ENCODE measurements at places on chromosomes 12 and 14.

GRCh38 chr14:102424520-102424919, 61.8 kb downstream of the TECPR2 start:
- no peak for DNase-seq

GRCh38 chr14:60002819-60003492, 83.0 kb downstream of the LRRC9 start:
- no peak for DNase-seq

- no peak for DNase-seq
These were observed 6.3 kb downstream of the ASCL1 start for GRCh38 chr12:102963796-102964195.

DNA sequence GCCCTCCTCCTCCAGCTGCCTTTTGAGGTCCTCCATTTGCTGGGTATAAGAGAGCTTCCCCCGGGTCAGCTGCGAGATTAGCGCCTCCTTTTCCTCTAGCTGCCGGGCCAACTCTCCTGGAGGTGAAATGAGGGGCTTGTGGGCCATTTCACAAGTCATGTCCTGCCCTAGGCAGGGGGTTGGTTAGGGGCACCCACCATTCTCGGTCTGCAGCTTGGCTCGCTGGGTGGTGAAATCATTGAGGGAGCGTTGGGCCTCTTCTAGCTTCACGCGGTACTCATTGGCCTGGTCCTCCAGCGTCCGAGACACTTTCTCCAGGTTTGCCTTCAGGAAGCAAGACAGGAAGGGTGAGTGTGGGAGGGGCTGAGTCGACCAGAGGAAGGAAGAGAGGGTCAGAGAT, 12.6 kb downstream of the CMTM5 start:
- no peak for DNase-seq

GRCh38 chr14:84209031-84209430, 1320.9 kb upstream of the FLRT2 start:
- DNase-seq: no peak

GRCh38 chr12:124053851-124054250, 80.8 kb downstream of the ZNF664 start:
- no peak for DNase-seq

DNA sequence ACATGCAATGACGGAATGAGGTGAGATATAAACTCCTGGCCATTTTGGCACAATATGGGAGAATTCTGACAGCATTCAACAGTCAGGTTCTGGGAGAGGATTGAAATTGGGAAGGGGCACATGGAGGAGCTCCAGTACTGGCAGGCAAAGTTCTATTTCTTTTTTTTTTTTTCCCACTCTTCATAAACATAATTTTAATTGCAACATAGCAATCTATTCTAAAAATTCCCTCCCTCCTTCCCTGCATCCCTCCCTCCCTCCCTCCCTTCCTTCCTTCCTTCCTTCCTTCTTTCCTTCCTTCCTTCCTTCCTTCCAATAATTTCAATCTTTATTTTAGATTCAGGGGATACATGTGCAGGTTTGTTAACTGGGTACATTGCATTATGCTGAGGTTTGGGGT, 93.2 kb downstream of the PTCSC3 start:
- DNase-seq: no peak

DNA sequence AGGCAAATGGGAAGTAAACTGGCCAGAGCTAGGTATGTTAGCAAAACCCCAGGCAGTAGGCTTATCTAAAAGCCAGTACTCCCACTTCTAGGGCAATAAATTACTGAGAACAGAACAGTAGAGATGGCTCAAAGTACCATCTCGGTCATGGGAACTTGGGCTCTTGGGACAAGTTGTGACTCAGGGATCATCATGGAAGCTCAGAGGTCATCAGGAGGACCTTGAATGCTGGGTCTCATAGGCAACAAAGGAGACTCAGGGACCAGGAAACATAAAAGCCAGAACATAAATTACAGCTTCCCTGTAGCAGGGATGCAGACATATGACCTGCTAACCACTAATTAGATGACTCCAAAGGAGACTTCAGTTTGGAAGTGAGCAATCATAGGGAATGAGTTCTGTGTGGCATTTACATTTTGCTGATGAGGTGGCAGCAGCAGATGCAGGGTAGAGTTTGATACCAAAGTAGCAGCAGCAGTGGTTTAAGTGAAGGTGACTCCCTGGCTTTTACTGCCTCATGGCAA, 97.6 kb upstream of the SCAF11 start:
- DNase-seq: no peak

GRCh38 chr14:28769276-28769880, 2.8 kb downstream of the FOXG1 start:
- no peak for DNase-seq

DNA sequence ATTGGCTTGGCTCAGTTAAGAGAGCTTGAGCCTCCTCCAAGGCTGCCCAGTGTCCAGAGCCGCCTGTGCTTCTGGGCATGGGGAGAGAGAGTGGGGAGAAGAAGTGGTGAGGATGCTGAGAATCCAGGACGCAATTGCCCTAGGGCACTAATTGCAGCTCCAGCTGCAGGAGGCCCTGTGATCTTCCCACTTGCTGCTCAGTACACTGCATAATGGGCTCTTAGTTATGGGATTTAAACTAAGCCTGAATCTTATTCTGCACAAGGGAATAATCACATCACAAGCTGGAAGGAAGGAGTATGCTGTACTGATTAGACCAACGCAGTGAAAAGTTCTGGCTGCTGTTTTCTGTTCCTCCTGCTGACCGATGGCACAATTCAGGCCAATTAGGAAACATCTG, 101.0 kb upstream of the PRMT8 start:
- DNase-seq: no peak

DNA sequence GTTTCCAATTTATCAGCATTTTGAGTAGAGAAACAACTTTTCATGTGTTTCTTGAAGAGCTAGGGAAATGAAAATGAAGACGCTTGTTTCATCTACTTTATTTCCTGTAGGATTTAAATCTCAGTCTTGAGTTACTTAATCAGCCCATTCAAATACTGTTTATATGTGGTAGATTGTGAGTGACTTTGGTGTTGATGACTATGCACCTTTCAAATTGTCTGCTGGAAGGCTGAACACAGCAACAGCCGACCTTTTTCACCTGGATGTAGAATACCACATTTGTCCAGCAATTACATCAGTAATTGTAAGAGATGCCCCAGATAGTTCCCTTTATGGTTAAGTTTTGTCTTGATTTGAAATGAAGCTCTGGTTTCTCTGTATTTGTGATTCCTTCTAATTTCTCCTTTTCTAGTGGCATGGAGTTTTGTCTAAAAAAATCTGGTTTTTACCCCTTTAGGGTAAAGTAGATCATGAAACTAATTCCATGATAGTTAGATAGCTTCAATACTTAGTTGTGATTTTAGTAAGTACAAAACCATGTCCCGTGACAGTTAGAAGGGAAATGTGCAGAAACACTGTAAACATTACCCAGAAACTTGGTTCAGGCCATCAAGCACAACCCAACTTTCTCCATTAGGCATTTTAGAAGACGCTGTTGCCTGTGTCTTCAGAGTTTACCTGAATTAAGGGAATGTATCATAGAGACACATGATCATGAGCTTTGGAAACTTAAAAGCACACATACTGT, 165.0 kb downstream of the SRGAP1 start:
- DNase-seq: no peak

GRCh38 chr12:103840876-103841689, at the start of gene NT5DC3:
NT5DC3 (minus strand) TSS chr12:103841234; CDS start chr12:103841156, 78 bp downstream.
- peak; percentile 71 for DNase-seq

- no peak for DNase-seq
These were observed 201.7 kb upstream of the DCN start for GRCh38 chr12:91384366-91384765.

DNA sequence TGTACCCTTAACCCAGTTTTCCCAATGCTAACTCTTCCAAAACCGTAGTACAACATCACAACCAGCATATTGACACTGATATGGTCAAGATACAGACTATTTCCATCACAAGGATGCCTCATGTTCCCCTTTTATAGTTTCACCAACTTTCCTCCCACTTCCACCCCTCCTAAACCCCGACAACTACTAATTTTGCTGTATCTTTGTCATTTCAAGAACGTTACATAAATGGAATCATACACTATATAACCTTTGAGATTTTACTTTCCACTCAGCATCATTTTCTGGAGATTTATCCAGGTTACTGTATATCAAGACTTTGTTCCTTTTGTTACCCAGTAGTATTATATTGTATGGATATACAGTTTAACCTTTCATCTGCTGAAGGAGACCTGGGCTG, 88.9 kb downstream of the MED13L start:
- no peak for DNase-seq

DNA sequence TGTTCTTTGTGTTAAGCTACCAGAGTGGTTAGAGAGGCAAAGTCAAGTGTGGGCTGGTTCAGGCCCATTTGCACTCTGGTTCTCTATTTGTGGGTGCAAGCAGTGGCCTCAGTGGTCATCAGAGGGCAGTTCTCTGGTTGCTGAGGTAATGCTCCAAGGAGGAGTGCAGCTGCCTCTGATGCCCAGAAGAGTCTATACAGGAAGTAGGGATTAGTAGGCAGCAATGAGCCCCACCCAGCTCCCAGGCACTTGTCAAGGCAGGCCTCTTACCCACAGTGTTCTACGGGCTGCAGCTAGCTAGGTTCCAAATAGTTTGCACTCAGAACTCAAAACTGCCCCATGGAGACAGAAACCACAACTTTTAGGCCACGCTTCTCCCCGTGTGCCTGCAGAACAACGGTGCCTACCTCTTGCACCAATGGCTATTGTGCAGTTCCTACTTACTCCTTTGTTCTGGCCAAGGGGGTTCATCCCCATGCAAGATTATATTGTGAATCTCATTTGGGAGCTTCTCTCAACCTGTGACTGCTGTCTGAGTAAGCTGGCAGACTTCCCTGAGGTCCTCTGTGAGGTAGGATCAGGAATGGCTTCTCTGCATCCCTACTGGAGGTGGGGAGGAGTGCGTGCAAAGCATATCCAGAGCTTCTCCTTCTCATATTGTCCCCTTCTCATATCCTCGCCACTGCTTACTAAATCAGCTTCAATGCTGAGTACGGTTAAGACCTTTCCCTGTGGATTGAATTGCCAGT, 410.3 kb upstream of the LMO3 start:
- DNase-seq: no peak

DNA sequence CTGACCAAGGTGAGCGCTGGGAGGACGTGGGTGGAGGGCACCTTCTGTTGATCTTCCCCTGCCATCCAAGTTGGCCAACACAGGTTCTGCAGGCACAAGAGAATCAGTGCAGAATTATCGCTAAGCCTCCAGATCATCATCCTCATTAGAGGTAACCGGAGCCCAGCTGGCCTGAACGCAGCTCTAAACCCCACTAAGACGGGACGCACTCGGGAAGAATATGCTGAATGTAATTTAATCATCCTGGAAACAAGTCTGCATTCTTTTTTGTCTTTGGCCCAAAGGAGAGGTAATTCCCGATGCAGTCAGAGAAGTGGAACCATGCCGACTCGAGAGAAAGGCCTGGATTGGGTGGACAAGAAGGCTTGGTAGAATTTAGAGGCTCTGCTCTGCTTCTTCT, 111.0 kb upstream of the GSC start:
- DNase-seq: no peak

GRCh38 chr12:4003576-4003975, 130.4 kb upstream of the PARP11 start:
- DNase-seq: no peak

GRCh38 chr12:27900920-27901879, 71.3 kb downstream of the PTHLH start:
- no peak for DNase-seq

GRCh38 chr14:64464651-64465050, 648 bp upstream of the AKAP5 start:
- no peak for DNase-seq

DNA sequence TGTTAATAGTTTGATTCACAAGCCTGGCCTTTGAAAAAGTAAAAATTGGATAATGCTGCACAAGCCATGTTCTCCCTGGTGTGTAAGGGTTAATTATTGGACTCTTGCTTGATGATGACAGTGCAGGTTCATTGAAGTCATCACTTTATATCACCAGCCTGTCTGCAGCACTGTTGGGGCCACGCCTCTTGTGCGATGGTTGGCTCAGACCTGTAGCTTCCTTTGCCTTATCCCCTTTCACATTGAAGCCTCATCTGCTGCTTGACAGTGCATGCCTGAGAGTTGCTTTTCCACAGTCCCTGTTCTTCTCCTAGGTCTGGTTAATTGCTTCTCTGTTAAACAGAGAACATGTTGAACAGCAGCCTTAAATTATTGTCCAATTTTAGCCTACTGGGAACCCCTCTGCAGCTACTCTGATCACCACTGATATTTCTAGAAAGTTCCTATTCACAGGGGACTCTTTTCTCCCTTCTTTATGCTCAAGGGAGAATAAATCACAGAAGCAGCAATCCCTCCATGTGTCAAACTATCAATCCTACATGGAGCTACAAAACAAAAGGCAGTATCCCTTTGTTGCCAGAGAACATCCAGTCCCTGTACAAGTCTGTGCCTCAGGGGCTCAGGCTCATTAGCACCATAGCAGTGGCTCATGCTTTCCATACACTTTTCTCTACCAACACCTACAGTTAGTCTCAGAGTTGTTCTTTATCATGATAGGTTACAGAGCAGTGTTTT, 322.1 kb downstream of the RGS6 start:
- DNase-seq: no peak

GRCh38 chr14:34632411-34632978, 2.5 kb upstream of the SNX6 start:
- DNase-seq: no peak

DNA sequence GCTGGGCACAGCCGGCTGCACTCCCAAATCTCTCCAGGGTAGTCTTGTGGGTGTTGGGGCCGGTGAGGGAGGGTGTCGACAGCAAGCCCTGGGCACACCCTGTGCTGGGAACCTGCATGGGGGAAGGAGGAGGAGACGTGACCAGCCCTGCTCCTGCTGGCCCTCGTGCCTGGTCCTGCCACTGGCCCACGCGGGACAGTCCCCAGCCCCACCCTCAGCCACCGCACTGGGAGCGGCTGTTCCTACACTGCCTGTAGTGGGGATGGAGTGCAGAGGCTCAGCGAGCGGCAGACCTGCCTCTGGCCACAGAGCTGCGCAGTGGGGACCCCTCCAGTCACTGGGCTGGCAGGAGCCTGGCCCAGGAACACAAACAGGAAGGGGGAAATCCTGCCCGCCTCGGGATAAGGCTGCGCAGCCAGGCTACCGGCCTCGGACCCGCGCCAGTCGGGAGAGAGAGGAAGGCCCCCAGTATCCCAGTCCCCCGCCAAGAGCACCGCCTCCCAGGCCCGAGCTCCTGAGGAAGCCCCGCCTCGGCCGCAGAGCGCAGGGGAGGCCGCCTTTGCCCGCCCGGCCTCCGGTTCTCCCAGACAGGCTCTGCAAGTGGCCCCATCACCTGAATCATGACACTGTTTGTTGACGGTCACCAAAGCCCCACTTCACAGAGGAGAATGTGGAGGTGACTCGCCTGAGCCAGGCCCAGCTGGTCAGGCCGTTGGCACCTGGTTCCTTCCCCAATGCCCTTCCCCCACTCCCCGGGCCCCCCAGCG, 10.6 kb downstream of the AHNAK2 start:
- no peak for DNase-seq

GRCh38 chr12:12446786-12447185, 89.9 kb downstream of the BORCS5 start:
- DNase-seq: no peak

- DNase-seq: peak; percentile 45
These were observed 386 bp downstream of the HDAC7 start for GRCh38 chr12:47819138-47819895.

GRCh38 chr12:52631264-52631663, 12.9 kb upstream of the KRT73 start:
- no peak for DNase-seq

GRCh38 chr14:77186911-77187648, 5.5 kb downstream of the TMEM63C start:
- DNase-seq: no peak

- DNase-seq: peak; percentile 18
These were observed at the start of gene TTC9 for GRCh38 chr14:70641548-70642302. TTC9 (plus strand) TSS chr14:70641916; CDS start chr14:70642130, 214 bp downstream.

GRCh38 chr12:83865431-83865830, 1047.2 kb downstream of the SLC6A15 start:
- DNase-seq: no peak
